Panc1 (cell line): ENCODE measurements at places on chromosomes 4 and X.

- no peak for DNase-seq
Observed at GRCh38 chr4:173417833-173418232, 18.9 kb upstream of the SCRG1 start.

GRCh38 chr4:37392521-37393255 is 148.1 kb downstream of the NWD2 start:
- DNase-seq = no peak

DNA sequence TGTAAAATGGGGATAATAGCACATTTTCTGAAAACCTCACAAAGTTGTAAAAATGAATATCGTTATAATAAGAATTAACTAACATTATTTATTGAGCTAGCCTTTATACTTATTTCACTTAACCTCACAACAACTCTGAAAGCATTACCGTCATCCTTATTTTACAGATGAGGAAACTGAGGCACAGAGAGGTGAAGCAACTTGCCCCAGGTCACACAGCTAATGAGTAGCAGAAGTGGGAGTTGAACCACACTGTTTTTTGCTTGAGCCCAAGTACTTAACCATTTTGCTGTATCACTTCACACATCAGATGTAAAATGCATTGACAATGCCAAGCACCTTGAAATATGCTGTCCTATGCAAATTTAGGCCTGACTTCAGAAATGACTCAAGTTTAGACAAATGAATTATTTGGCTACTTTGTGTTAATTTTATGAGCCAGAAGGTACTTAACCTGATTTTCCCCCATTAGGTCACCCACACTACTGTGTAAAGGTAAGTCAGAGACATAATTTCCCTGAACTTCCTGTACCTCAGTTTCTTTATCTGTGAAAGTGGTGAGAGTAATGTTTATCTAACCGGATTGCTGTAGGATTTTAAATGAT is 23.1 kb downstream of the CD40LG start:
- no peak for DNase-seq

DNA sequence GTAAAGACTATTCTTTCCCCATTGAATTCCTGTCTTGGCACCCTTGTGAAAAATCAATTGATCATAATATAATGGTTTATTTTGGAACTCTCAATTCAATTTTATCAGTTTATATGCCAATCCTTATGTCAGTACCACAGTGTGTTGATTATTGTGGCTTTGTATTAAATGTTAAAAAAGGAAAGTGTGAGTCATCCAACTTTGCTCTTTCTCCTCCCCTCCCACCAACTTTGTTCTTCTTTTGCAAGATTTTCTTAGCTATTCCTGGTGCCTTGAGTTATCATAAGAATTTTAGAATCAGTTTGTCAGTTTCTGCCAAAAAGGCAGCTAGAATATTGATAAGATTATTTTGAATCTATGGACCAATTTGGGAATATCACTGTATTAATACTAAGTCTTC is 11.2 kb upstream of the RNF175 start:
- no peak for DNase-seq

- peak; percentile 13 for DNase-seq
Observed at GRCh38 chr4:149370785-149371420, 444.7 kb downstream of the IQCM start.

DNA sequence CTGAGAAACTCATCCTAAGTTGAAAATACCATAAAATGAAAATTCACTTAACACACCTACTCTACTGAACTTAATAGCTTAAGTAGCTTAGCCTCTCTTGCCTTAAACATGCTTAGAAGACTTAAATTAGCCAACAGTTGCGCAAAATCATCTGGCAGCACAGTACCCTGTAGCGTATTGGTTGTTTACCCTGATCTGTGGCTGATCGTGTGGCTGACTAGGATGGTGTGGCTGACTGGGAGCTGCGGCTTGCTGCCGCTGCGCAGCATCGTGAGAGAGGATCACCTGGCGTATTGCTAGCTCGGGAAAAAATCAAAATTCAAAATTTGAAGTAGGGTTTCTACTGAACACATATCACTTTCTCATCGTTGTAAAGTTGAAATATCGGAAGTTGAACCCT is 6.3 kb downstream of the RUFY3 start:
- no peak for DNase-seq

- no peak for DNase-seq
Observed at GRCh38 chrX:40550066-40550465, 30.7 kb upstream of the ATP6AP2 start.

- no peak for DNase-seq
Observed at GRCh38 chrX:39204353-39204752, 403.1 kb downstream of the MID1IP1 start.

GRCh38 chr4:76588274-76588673 is 153.2 kb downstream of the SHROOM3 start:
- no peak for DNase-seq

- no peak for DNase-seq
Observed at GRCh38 chrX:67893931-67894330, 350.1 kb downstream of the AR start.

DNA sequence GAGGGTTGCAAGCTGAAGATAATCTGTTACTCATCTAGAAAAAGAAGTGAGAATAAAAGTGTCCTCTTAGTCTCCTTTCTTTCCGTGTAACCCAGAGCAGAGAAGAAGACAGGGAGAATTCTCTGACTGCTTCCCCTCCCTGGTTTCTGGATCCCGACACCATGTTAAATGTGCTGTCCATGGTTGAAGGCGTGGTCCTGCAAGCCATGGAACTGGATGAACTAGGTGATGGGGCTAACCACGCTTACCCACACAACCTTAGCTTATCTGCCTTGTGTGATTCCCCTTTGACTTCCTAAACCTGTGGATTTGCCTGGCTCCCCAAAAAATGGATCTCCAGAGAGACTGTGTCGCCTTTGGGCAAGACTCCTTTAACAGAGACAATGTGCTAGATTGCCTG is 907.6 kb downstream of the FSTL5 start:
- no peak for DNase-seq

DNA sequence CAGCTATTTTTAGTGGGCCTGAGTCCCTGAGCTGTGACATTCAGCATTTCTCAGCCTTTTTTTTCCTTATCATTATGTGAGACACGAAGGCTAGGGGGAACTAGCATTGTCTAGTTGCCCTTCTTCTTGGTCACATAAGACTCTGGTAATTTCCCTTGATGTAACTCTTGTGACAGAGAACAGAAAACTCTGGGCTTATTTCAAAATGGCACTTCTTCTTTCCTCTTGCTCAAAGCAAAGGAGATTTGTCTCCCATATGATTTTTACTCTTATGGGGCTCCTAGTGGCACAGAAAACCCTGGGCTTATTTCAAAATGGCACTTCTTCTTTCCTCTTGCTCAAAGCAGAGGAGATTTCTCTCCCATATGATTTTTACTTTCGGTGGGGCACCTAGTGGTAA is 14.7 kb downstream of the ATXN3L start:
- no peak for DNase-seq

GRCh38 chr4:182874304-182874751 is 42.9 kb downstream of the DCTD start:
- no peak for DNase-seq

DNA sequence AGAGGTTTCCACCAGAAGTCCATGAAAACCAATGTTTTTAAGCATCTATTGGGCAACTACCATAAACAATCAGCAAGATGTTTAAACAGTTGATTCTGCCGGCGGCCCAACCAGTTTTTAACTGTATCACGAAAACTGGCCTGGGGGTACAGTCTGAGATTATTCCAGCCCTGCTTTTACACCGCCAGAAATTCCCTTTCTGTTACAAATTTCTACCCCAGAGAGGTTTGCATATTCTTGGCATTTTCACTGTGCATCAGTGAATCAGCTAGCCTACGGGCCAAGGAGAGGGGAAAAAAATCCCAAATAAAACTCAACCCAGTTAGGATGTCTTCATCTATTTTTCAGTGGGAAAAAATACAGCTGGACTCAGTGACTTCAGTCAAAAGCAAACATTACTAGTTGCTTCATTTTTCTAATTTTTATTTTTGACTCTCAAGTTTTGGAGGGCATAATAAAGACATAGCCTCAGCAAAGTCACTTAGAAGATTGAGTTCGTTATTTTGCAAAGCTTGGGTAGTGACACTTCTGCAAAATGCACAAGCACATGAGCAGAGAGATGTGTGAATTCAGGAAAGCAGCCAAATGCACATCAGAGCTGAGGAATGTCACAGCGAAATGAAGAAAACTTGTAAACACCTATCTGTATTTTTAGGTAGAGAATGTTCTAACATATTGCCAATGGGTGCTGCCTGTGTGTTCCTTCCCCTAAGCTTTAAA is 167.8 kb upstream of the GK2 start:
- DNase-seq = no peak

DNA sequence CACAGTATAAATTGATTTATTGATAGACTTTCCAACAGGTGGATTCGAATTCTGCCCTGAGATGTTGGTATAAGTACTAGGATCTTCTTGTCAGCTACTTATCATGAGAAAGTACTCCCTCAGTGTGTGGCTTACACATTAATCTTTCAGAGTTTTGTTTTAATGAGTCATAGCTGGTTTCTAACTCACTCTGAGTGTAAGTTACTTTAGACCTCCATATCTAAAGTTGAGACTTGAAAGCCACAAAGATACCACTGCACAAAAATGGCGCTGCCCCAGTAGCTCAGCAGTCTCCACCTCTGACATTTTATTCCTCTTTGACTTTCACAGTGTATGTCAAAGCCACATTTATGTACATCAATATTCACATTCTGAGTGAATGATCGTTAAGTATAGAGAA is 318.5 kb downstream of the ARAP2 start:
- no peak for DNase-seq

DNA sequence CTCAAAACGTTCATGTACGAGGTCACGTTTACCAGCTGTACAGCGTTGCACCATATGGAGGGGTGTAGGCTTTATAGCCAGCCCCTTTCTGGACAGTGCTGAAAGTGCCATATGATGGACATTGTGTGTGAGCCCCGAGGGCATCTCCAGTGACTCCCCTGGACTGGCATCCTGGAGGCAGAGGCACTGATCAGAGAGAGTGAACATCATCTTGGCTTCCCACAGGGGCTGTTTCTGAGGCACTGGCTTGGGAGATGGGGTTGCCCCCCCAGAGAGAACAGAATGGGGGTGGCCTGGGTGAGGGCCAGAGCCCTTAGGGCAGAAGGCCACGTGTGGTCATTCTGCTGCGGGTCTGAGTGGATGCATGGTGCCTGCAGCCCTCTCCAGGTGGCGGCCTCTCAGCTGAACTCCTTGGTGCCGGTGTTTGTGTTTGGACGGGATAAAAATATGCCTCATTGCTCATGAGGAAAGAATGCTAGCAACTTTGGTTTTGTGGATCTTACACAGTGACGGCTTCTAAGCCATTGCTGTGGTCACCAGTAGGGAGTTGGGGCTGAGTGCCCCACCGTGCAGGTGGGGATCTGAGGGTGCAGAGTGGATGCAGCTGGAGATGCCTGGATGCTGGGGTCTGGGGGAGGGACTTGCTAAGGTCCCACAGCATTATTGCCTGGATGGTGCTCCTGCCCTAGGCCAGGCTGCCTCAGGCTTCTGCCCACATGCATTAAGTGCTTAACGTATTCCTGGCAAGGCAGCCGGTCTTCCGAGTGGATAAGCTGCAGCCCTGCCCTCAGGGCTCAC is 3.4 kb downstream of the WFS1 start:
- peak; percentile 39 for DNase-seq

DNA sequence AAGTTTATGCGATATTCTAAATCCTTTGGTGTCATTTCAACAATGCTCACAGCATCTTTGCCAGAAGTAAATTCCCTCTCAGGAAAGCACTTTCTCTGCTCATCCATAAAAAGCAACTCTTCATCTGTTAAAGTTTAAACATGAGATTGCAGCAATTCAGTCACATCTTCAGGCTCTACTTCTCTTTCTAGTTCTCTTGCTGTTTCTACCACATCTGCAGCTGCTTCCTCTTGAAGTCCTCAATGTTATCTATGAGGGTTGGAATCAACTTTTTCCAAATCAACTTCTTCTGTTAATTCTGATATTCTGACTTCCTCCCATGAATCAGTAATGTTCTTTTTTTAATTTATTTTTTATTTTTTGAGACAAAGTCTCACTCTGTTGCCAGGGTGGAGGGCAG is 100.9 kb downstream of the LCORL start:
- no peak for DNase-seq

GRCh38 chr4:55386073-55386472 is 9.7 kb upstream of the TMEM165 start:
- no peak for DNase-seq

DNA sequence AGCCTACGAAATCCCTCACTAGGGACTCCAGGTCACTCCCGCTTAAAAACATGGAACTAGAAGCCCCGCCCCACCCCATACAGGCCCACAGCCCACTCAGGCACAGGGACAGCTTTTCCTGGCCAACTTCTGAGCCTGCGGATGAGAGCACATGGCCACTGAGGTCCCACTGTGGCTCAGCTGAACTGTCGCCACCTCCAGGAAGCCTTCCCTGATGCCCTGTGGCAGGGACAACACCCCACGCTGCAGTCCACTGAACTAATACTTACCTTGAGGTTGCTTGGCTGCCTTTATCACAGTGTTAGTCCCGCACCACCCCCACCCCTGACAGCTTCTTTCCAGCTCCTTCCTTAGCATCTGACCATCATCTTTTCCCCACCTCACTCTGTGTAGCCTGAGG is 39.3 kb upstream of the MAN2B2 start:
- no peak for DNase-seq

GRCh38 chrX:134256684-134257083 is 19.7 kb downstream of the CCDC160 start:
- no peak for DNase-seq

- no peak for DNase-seq
Observed at GRCh38 chrX:57367649-57368048, 81.1 kb downstream of the FAAH2 start.

GRCh38 chrX:130669233-130669632 is 233.8 kb downstream of the ENOX2 start:
- DNase-seq = no peak

DNA sequence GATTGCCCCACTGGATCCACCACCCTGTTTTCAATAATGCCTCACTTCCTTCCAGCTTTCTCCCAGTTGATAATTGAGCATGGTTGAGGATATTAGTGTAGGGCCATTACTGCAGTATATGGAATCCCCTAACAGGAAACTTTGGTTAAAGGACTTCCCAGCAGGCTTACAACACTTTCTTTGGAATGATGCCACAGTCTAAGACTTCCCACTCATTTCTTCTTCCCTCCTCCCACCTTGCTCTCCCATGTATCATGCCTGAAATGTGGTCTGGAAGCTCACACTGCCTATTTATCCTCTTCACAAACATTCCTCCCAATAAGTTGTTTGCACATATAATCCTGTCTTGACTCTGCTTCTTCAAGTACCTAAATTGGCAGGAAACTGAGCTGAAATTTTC is 863.3 kb downstream of the CENPC start:
- no peak for DNase-seq

- no peak for DNase-seq
Observed at GRCh38 chrX:37690119-37690518, 4.5 kb downstream of the XK start.

- no peak for DNase-seq
Observed at GRCh38 chr4:10552591-10553280, 95.5 kb upstream of the ZNF518B start.

GRCh38 chrX:16187024-16187760 is 19.9 kb downstream of the MAGEB17 start:
- no peak for DNase-seq

DNA sequence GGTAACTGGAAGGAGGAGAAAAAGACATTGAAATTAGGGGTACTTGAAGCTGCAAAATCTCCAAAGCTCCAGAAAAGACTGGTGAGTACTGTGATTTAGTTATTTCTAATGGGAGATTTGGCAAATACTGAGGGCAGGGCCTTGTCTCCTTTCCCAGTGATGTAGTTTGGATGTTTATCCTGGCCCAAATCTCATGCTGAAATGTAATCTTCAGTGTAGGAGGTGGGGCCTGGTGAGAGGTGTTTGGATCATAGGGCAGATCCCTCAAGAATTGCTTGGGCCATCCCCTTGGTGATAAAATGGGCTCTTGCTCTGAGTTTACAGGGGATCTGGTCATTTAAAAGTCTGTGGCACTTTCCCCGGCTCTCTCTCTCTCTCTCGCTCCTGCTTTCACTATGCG is 33.1 kb upstream of the GK start:
- no peak for DNase-seq
